ENCODE measurements at places on chromosomes 4 and X.

GRCh38 chr4:6728320-6729029, 12.5 kb downstream of the BLOC1S4 start:
- DNase-seq, result no peak

- DNase-seq, result no peak
Observed at GRCh38 chr4:170938588-170938987, 848.8 kb upstream of the AADAT start.

DNA sequence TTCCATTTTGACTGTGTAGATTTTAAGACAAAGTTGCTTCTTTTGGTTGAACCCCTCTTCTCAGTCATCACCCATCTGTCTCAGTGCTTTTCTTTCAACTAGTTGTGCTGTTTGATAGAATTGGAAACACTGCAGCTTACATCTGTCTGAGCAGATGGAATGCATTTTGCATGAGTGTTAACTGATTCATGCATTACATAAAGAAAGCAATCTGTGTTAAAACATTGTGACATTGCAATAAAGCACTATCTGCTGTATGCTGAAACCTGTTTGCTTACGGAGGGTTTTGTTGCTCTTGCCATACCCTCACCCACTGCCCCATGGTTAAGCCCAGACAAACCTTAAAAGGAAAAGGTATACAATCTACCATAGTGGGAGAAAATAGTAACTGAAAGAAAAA, 47.4 kb downstream of the NRK start:
- no peak for DNase-seq

DNA sequence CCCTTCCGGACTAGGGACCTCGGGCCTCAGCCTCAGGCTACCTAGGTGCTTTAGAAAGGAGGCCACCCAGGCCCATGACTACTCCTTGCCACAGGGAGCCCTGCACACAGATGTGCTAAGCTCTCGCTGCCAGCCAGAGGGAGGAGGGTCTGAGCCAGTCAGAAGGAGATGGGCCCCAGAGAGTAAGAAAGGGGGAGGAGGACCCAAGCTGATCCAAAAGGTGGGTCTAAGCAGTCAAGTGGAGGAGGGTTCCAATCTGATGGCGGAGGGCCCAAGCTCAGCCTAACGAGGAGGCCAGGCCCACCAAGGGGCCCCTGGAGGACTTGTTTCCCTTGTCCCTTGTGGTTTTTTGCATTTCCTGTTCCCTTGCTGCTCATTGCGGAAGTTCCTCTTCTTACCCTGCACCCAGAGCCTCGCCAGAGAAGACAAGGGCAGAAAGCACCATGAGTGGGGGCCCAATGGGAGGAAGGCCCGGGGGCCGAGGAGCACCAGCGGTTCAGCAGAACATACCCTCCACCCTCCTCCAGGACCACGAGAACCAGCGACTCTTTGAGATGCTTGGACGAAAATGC, at the start of gene WAS:
Gene WAS (plus strand): TSS at position 389 of the 572 bp plus-strand sequence. CDS start 55 bp downstream, at position 444.
- no peak for DNase-seq

DNA sequence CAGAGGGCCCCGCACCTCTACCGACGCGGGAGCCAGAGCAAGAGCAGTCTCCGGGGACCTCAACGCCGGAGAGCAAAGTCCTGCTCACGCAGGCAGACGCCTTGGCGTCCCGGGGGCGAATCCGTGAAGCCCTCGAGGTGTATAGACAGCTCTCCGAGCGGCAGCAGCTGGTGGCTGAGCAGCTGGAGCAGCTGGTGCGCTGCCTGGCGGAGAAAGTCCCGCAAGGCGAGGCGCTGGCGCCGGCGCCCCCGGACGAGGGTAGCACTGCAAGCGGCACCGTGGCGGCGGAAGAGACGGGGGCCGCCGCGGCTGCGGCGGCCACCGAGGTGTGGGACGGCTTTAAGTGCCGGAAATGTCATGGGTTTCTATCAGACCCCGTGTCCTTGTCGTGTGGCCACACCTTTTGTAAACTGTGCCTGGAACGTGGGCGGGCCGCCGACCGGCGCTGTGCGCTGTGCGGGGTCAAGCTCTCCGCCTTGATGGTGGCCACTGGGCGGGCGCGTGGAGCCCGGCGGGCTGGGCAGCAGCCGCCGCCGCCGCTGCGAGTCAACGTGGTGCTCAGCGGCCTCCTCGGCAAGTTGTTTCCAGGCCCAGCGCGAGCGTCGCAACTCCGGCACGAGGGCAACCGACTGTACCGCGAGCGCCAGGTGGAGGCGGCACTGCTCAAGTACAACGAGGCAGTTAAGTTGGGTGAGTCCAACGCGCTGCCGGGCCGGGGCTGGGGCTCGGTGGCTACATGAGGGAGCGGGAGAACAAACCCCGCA, 672 bp downstream of the LONRF3 start:
- DNase-seq, result no peak

DNA sequence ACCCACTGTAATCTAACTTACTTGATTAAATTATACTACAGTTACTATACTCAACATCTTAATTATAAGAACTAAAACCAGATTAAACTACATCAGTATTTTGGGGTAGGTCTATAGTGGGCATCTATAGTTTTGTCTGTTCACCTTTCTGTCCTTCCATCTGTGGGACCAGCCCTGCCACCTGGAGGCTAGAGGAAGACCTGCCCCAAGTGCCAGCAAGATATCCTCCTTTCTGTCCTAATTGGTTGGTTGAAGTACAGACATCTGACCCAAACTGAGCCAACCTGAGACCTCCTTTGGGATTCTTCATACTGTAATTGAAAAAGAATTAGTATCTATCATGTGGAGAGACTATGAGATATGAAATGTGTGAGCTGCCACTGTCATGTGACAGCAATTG, 172.2 kb upstream of the TLL1 start:
- DNase-seq, result no peak

- DNase-seq, result no peak
Observed at GRCh38 chr4:130110770-130111169, 1014.8 kb downstream of the C4orf33 start.

- DNase-seq, result no peak
Observed at GRCh38 chr4:52640808-52641565, 18.1 kb downstream of the USP46 start.

DNA sequence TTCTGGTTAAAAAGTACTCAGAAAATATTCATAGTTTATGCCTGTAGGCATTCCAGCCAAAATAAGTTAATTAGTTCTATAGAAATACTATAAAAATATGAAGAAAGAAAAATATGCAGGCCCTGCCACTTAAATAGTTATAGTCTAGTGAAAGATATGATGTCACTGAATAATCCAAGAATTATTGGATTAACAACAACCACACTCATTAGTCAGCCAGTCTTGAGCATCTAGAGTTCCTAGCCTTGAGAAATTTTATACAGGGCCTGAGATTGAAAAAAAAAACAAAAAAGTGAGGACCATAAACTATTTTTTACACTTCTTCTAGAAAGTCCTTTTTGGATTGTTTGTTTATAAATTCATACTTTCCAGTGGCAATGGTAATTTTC, 823.0 kb downstream of the FAT4 start:
- DNase-seq, result no peak

DNA sequence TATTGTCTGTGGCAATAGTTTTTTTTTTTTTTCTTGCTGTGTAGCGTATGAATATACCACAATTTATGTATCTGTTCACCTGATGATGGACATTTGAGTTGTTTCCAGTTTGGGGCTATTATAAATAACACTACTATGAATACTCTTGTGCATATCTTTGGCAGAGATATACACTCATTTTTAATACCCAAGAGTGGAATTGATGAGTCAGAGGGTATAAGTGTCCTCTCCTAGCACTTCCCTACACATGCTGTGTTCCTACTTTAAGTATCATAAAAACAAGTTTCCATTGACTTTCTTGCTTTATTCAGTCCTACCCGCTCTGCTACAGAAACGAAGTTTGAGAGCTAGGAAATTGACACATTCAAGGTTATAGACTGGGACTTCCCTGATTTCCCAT, 39.8 kb downstream of the XIAP start:
- DNase-seq, result no peak

GRCh38 chr4:17502756-17503155, 9.1 kb downstream of the QDPR start:
- no peak for DNase-seq

DNA sequence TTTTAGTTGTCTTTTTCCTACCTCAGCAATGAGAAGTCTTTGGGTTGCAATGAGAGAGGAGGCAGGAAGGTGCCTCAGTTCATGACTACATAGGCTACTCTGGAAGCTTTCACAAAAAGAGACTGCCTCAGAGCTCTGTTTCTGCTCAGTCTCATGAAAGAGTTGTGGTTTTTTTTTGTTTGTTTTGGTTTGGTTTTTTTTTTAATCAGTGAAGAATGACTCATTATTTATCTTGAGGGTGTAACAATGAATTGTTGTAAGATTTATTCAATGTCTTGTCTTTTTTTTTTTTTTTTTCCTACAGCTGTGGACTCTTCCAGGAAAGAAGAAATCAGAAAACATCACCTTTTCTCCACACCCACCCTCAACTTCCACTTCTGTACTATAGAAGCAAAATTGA, 67.5 kb upstream of the CXCL13 start:
- no peak for DNase-seq

GRCh38 chrX:3461397-3462165, 115.1 kb upstream of the MXRA5 start:
- DNase-seq, result no peak

DNA sequence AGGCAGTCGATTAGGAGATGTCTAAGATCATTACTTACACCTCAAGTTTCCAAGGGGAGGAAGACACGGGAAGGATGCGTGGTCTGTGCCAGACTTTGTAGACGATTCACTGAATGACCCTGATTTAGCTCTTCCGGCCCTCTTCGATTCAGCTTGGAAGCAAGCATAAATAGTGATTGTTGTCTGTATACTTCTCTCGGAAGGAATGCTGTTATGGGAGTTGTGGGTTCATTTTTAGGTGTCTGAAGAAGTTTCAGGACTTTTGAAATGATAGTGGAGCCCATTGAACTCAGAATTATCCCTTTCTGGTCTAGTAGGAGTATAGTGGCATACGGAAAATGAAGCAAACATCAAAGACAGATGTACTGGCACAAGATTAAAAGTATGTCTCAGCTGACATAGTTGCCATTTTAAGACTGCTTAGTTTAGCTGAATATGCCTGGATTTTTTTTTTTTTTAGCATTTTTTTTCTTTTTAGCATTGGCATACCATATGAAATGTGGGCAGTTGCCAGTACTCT, 1.0 kb upstream of the ANKRD17 start:
- DNase-seq, result no peak

DNA sequence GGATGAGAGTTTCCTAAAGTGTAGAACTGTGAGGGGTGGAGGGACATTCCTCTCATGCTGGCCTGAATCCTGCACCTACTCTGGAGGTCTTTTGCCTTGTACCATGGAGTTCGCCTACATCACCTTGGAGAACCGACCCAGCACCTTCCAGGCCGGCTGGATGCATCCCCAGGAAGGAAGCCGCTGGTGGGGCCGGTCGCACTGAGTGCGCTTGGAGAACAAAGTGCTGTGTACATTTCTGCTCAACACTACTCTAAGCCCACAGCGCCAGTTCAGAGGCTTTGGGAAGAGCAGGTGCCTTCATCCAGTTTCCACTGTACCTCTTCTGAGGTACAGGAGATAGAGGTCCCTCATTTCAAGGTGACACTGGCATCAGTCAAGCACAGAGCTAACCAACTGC, 15.4 kb upstream of the IRF2 start:
- no peak for DNase-seq

DNA sequence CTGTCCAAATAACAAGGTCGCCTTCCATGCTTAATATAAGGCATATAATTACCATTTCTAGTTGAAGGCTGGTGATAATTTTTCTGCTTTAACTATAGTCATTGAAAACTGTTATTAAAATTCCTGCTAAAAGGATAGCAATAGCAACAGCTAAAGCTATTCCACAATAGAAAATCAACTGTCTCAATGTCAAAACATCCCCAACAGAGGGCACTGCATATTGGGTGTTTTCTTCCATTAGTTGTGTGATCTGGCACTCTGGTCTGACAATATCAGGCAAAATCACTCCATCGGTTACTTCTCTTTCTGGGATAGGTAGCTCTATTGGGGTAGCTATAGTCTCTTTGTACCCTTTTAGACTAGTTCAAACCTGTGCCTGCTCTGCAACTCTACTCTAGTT, 53.5 kb downstream of the TMPRSS11F start:
- DNase-seq, result no peak

- DNase-seq, result no peak
Observed at GRCh38 chrX:71466979-71467523, 65.9 kb upstream of the OGT start.

DNA sequence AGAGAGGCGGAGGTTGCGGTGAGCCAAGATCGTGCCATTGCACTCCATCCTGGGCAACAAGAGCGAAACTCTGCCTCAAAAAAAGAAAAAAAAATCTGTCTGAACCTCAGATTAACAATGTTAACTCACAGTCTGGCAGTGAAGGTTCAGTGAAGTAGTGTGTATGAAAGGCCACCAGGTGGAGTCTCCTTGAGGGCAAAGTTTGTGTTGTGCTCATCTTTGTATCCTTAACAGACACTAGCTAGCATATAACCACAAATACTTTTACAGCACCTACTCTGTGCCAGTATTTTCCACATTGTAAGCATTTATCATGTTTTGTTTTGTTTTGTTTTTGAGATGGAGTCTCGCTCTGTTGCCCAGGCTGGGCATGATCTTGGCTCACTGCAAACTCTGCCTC, 46.0 kb upstream of the MGST2 start:
- no peak for DNase-seq

GRCh38 chrX:40316502-40316901, 218.7 kb upstream of the BCOR start:
- DNase-seq, result no peak

DNA sequence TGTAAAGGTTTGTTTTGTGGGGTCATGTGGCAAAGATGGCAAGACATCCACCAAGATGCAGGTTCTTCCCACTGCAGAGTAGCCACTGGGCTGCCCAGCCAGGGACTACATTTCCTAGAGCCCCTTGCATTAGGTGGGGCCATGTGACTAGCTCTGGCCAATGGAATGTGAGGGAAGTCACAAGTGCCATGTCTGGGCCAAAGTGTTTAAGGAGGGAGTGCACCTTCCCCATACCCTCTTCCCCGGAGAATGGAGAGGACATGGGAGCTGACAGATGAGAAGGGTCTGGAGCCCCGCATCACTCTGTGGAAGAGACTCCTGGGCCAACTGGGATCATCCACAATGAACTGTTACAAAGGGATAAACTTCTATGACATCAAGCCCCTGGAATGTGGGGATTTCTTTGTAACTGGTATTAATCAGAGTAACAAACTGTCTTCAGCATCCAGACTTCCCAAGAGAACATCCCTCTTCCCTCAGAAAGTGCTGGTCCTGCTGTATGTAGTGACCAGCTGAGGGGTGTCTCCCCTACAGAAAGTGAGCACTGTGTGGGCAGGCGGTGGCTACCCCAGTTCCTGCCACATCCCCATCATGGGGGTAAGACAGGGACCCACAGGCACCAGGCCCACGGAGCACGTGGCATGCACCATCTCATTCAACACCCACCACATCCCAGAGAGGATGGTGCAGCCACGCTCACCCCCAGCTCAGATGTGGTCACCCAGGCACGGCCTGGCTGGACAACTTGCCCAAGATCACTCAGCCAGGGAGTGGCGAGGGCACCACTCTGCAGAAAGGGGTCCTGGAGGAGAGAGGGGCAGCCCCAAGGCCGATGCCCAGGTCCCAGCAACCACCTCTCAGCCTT, 10.9 kb downstream of the PPP2R2C start:
- no peak for DNase-seq

GRCh38 chr4:155656025-155656424, 10.6 kb upstream of the GUCY1A1 start:
- DNase-seq, result no peak

GRCh38 chrX:72121383-72121782, 10.3 kb downstream of the RTL5 start:
- peak; percentile 43 for DNase-seq

Data from DMS79 (cell line).